ENCODE measurements at places on chromosomes 5 and 9.

DNA sequence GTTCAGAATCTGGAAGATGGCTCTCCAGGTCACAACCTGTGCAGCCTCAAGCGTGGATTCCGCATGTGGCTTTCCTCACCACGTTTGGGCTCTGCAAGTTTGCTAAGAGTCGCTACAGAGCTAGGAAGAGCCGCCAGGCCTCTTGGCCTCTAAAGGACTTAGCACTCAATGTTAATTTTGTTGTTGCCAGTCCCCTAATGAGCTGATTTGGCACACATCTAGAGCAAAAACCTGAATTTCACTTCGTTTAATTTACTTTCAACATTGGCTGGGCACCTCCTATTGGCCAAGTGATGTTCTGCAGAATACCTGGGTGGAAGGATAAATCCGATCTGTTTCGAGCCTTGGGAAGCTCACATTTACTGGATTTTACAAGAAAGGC lies 65.8 kb upstream of the UNC5A start:
- DNase-seq = no peak

DNA sequence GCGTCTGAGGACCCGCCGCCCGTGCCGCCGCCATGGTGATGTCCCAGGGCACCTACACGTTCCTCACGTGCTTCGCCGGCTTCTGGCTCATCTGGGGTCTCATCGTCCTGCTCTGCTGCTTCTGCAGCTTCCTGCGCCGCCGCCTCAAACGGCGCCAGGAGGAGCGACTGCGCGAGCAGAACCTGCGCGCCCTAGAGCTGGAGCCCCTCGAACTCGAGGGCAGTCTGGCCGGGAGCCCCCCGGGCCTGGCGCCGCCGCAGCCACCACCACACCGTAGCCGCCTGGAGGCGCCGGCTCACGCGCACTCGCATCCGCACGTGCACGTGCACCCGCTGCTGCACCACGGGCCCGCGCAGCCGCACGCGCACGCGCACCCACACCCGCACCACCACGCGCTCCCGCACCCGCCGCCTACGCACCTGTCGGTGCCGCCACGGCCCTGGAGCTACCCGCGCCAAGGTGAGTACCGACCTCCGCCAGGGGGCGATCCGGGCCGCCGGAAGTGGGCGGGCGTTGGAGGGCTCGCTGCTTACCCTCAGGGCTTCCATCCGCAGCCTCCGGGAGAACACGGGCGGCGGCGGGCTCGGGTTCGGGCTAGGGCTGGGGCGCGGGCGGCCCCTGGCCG lies 8.5 kb downstream of the PRR7 start:
- DNase-seq = peak; percentile 74

DNA sequence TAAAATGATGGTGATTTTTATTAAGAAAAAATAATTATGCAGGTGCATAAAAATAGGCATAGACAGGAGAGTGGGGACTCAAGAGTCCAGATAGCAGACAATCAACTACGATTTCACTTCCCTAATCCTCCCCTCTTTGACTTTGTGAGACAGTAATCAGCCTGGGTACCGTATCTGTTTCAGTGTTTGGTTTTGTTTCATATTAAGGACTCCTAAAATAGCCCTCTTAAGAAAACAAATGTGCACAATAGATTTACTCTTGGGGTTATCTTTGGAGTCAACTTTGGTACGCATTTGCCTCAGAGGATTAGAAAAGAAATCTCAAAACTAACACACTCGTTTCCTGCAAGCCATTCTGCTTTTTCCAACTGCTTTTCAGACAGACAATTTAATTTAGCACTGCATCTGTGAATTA lies 96.3 kb downstream of the ZNF608 start:
- no peak for DNase-seq

DNA sequence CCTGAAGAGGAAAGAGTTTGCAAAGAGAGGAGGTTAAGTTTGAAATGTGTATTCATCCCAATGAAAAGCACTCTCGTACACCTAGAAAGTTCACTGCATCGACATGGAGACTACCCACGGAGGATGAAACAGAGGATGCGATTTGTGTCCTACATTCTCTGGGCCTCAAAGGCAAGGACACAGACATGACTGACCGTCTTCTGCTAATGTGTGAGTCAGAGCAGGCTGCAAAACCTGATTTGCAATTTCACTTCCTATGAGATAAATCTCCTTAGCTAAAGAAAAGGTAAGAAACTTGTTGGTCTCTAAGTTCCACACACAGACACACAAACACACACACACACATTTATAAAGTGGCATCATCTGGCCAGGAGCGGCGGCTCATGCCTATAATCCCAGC lies 98.6 kb downstream of the GNAQ start:
- peak; percentile 10 for DNase-seq

GRCh38 chr5:172897481-172898217 lies 61.6 kb upstream of the RPL26L1 start:
- peak; percentile 98 for DNase-seq

DNA sequence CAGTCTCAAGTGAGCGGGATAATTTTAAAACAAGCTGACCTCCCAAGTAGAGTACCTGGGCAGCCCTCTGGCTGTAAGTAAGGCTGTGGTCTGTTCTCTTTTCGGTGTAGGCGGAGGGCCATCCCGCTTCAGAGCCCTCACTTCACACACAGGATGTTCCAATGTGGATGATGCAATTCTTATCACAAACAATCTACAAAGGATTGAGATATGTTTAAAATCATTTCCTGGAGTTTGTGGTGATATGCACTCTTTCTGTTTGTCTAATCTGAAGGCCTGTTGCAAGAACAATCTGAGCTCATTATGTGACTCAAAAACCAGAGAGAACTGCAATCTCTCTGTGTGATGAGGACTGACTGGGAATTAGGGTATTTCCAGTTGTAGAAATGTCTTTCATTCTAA lies 42.5 kb downstream of the ITGA2 start:
- peak; percentile 82 for DNase-seq

- DNase-seq = peak; percentile 73
Measured at GRCh38 chr9:91681461-91682305, 258.1 kb upstream of the NFIL3 start.

Data from fibroblast of skin of right biceps (primary cell).